Stimulated activated CD8-positive, alpha-beta memory T cell treated with anti-CD3 and anti-CD28 coated beads, Interleukin-15, amount 100 ng/mL, for 24 hours (primary cell): ENCODE measurements at places on chromosomes 2 and 18.

DNA sequence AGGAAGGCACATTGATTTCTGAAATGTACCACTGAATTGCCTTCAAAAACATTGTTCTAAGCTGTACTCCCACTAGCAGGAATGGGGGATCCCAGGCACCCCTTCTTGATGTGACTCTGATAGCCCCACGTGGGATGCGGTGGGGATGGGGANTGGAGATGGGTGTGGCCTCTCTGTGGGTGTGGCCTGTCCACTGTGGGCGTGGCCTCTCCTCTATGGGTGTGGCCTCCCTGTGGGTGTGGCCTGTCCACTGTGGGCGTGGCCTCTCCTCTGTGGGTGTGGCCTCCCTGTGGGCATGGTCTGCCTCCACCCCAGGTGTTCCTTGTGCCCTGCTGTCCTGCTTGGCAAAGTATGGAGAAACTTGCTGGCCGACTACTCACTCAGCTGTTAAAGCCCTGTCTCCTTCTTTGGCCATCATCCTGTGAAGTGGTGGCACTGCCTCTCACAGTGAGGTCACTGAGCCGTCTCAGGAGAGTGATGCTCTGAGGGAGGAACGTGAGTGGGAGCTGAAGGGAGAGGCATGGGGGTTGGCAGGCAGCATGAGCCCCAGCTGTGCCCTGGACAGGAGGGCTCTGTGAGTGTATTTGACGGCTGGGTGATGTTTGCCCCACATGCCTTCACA lies 6.7 kb upstream of the PARD6G start:
- peak; percentile 9 for DNase-seq

DNA sequence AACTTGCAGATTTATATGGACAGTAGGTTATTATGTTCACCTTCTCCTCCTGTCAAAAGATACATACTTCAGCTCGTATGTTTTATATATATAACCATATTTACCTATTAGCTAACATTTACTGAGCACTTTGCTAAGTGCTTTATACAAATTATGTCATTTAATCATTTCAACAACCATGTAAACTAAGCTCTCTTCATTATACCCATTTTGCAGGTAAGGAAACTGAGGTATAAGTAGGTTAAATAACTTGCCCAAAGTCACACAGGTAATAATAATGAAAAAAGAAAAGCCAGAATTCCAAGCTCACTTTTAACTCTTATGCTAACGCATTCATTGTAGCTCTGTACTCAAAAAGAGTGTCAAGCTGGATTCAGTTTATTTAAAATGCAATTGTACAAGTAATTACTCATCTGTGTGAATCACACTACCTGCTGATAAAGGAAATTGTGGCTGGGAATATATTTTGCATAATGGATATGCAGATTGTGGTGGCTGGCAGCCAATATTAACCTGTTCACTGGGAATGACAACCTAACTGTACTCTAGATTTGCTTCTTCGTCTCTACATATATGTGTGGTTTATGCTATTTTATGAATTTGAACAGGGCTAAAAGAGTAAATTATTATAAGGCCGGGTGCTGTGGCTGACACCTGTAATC lies 20.6 kb downstream of the SLC16A14 start:
- DNase-seq = no peak

- no peak for DNase-seq
Measured at GRCh38 chr18:79275992-79276391, 119.7 kb upstream of the NFATC1 start.

DNA sequence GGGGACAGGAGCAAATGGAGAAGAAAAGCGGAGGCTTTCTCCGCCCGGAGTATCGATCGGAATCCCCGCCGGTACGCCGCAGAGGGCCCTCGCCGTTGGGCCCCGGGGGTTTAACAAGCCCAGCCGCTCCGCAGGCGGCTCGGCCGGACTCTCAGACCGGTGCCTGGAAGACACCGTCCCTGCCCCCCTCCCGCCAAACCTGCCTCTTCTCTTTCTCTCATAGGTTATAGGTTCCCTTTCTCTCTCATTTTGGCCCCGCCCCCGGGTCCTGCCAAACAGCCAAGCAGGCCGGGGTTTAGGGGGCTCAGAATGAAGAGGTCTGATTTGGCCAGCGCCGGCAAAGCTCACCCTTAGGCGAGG lies 4.4 kb downstream of the ONECUT2 start:
- no peak for DNase-seq

DNA sequence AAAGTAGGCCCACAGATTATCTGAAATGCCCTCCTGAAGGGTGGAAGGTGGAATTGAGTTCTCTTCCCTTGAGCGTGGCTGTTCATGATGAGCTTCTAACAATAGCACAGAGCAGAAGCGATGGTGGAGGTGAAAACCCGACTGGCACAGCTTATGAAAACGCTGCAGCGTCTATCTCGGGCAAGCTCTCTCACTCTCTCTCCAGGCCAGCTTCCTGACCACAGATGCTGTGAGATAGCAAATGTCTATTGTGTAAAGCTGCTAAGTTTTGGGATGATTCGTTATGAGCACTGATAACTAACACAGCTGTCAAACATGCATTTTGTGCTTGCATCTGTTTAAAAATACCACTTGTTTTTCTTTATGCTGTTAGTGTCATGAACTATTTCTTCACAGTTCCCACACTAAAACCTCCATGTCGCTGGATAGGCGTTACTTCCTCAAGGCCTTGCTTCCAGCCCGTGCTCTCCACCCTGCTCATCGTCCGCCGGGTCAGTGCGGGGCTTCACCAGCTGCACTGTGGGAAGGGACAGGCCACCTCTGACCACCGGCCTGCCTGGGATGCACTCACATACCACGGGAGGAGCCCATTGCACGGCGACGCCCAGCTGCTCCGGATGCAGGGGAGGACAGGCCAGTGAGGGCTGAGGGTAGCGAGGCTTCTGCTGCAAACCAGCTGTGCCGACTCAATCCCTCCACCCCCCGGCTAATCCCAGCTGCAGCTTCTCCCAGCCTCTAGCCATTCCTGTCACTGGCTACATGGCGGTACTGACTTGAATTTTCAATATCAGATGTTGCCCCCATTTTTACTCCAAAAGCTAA lies 60.0 kb upstream of the OTOS start:
- DNase-seq = no peak

DNA sequence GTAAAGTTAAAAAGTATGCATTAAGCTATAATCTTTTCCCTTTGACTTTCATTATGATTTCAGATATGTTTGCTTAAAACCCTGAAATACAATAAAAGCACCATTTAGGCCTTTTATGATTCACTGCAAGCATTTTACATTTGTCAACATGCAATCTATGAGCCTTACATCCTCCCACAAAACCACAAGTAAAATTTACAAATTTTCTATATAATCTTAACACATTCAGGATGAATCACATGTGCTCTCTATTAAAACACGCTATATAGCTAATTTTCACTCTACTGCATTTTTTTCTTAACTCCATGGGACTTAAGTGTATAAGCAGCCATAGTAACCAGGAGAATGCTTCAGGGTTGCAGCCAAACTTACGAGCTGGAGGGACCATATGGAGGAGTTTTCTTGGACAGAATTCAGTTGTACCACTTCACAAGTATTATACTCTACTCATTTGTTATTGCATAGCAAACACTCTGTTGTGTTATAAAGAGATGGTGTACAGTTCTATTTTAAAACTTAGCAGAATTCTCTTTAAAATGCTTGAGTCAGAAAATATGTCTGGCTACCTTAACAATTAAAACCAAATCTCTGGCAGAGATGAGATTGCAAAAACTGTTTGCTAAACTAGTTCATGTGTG lies 293.2 kb downstream of the ALK start:
- no peak for DNase-seq

DNA sequence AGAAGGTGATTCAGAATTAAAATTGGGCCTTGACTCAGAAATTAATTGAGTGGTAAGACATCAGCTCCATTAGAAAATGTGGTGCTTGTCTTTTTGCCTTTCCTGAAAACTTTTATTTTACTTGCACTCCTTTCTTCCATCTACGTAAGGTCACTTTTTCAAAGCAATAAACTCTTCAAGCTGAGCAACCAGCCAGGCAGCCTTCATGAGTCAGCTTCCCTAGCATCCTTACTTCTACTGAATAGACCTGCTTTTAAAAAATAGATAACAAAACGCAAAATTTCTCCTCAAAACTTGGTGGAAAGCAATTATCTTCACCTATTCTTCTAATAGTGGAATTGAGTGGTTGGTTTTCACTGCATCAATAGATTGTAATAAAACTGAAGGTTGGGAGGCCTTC lies 504.2 kb downstream of the ARHGAP15 start:
- DNase-seq = no peak

GRCh38 chr2:226114436-226114835 lies 685.2 kb downstream of the IRS1 start:
- DNase-seq = no peak

- DNase-seq = no peak
Measured at GRCh38 chr2:154466226-154466625, 232.3 kb upstream of the KCNJ3 start.

DNA sequence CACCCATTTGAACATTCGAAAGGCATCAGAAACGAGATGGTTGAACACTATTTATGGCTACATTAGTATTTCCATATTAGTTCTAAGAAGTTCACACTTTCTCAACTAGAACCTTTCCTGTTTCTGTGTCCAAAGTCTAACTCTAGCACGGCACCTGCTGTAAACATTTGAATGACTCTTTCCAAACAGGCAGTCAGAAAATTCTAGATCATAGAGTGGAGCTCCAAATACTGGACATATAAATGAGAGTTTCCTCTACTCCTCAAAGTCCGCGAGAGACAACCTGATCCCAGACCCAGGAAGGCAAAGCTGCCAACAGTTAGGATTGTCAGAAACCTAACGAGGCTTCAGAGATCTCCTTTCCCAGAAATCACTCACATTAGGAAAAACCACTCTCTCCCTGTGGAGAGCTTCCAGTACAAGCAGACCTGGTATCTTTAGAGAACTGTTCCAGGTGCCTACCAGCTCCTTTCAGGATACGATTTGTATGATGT lies 10.6 kb downstream of the RND3 start:
- DNase-seq = no peak

DNA sequence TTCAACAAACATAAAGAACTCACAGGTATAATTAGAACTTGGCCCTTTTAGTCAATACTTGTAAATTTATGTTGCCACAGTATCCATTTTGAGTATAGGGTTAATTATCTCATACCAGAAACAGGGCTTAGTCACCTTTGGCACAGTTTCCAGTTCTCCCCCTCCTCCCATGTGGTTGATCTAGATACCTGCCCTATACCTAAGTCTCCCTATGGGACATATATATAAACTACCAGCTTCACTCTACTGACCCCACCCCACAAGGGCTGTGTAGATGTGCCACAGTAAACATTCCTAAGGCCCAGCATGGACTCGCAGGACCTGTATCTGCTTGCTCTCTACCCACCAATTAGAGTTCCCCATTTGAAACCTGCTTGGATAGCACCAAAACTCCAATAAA lies 371.7 kb upstream of the RND3 start:
- no peak for DNase-seq

- DNase-seq = no peak
Measured at GRCh38 chr2:187150670-187151069, 297.4 kb downstream of the CALCRL start.

DNA sequence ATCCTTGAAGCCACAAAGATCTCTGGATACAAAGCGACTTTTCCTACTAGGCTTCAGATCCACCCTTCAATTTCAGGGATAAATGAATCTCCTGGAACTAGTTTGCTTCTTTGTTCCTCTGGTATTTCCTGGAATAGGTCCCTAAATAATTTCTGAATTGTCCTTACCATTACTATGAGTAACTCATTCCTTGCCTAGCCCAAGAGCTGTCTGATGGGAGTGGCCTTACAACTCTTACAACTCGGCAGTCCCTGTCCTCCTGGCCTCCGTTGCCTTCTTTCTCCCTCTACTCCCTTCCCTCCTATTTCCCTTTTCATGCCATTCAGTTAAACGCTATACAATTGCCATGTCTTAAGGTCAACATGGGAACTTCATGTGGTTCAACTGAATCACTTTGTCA lies 98.2 kb upstream of the FHL2 start:
- no peak for DNase-seq

- no peak for DNase-seq
Measured at GRCh38 chr2:217743966-217744761, 258.6 kb downstream of the TNS1 start.

GRCh38 chr18:43420091-43420490 lies 142.8 kb upstream of the SYT4 start:
- DNase-seq = no peak

DNA sequence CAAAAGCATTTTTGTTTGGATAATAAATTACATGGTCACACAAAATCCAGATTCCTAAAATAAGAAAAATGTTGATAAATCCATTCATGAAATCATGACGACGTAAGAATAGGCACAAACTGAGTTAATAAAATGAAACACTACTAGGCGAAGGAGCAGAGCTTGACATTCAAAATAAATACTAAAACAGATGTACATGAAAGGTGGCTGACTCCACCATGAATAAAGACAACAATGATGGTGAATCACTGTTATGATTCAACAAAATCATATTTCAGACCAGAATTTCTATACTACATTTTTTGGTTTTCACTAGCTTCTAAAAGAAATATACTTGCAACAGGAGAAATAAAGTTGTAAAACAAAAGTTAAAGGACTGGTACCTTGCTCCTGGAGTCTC lies 122.0 kb upstream of the RNU4ATAC start:
- no peak for DNase-seq

DNA sequence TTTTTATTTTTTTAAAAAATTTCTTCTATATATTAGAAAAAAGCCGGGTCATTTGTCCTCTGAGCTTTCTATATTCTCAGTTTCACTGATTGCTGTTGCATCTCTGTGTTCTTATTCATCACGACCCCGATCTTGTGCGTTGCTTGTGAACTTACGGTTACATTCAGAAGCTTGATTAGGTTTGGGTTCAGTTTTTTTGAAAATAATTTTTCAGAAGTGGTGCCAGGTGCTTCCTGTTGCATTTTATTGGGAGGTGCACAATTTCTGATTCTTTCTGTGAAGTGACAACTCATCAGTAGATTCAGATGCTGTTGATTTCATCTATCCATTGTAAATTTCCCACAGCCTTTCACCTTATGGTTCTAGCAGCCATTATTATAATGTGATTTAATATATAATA lies 147.3 kb downstream of the INHBB start:
- DNase-seq = no peak

DNA sequence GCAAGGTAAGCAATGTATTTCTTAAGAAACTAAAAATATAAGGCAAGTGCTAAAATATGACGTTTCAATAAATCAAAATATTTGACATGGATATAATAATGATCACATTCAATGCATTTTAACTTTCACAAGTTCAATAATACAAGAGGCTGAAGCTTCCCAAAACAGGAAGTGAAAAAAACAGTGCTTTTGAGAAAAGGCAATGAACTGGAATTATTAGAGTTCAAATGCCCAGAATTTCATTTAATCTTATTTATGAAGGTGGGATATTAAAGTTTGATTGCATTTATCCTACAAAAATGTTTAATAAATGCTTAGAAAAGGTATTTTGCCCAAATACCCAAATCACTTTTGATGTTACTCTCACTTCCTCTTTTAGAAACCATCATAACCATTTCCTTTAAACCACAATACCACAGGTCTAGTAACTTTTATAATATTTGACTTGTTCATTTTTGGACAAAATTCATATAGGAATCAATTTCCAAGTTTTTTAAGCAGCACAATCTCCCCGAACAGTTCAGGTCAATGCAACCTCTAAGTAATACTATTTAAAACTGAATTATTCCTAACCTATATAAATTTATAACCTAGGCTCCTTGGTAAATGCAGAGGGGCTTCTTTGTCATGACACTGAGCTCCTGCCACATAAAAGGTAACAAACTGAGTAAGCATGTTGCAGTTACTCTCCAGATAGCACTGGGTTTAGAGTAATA lies 2.1 kb downstream of the NCKAP1 start:
- DNase-seq = no peak

GRCh38 chr18:3401669-3402620 lies 48.0 kb upstream of the TGIF1 start:
- no peak for DNase-seq
